NCI-H526 treated with DMSO at 0.1 percent for 48 hours (cell line): ENCODE measurements at places on chromosomes 7 and 10.

DNA sequence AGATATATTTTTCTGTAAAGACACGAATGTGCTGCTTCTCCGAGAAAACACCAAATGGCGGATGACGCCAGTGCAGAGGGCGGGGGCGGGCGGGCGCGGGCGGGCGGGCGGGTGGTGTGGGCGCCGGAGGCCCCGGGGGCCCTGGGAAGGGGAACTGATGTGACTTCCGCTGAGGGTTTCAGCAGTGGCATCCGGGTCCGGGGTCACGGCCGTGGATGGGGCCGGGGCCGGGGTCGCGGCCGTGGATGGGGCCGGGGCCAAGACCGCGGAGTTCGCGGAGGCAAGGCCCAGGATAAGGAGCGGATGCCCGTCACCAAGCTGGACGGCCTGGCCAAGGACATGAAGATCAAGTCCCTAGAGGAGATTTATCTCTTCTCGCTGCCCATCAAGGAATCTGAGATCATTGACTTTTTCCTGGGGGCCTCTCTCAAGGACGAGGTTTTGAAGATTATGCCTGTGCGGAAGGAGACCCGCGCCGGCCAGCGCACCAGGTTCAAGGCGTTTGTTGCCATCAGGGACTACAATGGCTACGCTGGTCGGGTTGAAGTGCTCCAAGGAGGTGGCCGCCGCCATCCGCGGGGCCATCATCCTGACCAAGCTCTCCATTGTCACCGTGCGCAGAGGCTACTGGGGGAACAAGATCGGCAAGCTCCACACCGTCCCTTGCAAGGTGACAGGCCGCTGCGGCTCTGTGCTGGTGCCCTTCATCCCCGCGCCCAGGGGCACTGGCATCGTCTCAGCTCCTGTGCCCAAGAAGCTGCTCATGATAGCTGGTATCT, 20.3 kb upstream of the IGF2BP3 start:
- DNase-seq: no peak

- no peak for DNase-seq
These were observed at the start of gene SORCS1 for GRCh38 chr10:107163881-107164861. TSS of gene SORCS1 (minus strand) at chr10:107164706.

DNA sequence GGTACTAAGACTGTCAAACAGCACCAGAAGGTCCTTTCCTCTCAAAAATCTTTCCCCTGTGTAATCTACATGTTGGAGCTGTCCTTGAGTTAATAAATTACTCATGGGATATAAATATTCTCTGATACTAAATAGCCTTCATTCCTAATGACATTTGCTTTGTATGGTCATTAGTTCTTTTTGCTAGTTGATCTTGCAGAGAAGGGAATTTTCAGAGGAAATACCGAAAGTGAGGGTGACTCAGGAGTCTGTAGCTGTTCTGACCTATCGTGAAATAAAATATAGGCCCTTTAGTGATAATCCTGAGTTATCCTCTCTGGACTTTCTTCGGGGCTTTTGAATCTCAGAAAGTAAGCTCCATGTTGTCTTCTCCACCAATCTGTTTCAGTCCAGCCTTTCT, 19.4 kb upstream of the CLDN12 start:
- DNase-seq: no peak

GRCh38 chr10:99958302-99958701, 51.4 kb downstream of the DNMBP start:
- DNase-seq: no peak

- DNase-seq: no peak
These were observed 49.2 kb upstream of the ZMIZ1 start for GRCh38 chr10:79019441-79020014.

DNA sequence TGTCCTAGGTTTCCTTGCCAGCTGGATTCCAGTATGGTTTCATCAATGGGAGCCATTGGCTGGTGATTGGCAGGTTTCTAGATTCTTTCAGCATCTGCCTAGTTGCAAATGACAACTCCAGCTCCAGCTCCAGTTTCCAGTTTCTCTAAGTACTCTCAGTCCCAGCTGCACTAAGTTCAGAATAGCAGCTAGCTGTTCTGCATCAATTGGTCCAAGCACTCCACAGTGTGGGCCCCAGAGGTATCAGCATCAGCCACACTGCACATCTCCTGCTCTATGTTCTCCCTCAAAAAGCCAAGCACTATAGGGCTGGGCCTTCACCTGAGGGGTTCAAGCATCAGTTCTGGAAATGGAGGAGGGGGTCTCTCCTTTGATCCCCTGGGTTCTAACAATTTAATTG, 143.4 kb downstream of the VPS50 start:
- DNase-seq: no peak

DNA sequence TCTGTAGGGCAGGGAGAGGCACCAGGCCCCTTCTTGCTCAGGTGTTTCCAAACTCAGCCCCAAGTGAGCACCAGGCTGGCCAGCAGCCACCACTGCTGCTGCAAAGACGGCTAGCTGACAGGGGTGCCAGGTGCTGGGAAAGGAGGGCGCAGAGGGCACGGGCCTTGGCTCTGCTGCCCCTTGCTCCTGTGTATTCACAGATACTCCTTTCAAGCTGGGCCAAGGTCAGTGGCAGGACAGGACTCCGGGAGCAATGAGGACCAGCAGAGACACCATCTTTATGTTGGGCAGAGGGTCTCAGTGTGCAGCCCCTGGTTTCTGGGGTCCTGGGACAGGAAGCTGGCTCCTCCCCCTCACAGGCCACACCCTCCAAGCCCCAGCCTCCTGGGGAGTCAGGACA, 110.1 kb downstream of the SMURF1 start:
- DNase-seq: no peak

DNA sequence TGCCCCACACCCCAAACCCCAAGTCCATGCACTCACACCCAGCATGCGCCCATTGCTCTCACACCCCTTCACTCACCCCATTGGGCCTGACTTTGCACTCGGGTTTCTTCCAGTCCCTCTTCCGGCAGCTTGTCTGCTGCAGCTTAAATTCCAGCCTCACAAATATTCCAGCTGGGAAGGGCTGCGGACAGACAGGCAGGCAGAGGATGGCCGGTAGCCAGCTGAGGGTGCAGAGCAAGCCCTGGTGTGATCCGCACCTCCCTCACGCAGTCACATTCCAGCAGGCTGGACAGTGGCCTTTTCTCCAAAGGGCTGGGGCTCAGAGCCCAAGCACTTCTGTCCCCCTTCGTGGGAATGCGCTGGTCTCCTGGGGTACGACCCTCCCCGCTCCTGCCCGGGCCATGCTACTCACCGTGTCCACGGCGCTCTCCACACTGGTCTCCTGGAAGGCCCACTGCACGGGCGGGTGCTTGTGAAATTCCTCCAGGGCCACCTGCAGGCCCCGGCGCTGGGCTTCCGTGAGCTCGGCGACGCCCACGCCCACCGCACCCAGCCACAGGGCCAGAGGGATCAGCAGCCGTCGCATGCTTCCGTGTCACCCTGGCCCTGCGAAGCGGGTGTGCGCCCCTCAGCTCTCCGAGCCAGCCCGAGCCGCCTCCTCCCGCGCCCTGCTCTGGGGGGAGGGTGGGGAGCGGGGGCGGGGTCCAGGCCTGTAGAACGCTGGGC, 1.2 kb downstream of the RARRES2 start:
- DNase-seq: no peak

GRCh38 chr10:45135443-45136198, 134.9 kb downstream of the ZNF22 start:
- DNase-seq: no peak

DNA sequence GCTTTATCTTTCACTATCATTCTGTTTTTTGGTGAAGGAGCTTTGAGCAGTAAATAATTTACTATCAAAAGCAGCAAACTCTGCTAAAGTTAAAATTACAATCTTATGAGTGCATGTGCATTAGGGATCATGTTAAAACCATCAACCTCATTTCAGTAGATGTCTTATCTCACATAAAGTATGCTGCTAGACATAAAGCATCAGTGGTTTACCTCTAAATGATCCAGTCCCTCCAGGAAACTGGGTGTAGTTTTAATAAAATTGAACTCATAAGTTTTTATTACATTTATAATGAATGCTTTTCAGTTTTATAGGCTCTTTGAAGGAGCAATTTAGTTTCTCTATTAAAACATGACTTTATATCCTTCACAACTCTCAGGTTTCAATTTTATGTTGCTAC, 108.7 kb downstream of the LRRN3 start:
- no peak for DNase-seq

GRCh38 chr7:131300572-131301466, 26.9 kb upstream of the MKLN1 start:
- DNase-seq: no peak

GRCh38 chr10:15821046-15821683, 39.1 kb downstream of the MINDY3 start:
- no peak for DNase-seq

DNA sequence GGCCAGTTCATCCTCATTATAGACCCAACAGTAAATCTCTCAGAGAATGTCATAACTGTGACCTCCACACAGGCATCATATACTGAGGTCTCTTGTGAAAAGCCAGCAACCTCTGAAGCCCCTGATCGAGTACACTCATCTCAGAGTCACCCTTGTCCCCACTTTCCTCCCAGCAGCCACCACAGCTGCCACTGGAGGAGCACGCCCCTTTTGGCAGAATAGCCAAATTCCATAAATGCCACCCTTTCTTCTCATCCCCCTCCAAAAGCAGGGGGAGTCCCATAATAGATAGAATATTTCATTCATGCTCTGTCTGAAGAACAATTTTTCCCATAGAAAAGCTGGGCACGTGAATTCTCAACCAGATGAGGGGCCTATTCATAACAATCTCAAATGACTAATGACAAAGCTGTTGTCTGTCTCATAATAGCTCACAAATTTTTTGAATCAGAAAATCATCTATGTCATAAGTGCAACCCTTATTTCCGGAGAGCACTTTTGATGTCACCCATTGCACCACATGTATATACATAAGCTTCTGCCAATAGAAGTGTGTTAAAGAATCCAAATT, 47.4 kb downstream of the SGMS1 start:
- no peak for DNase-seq

- DNase-seq: no peak
These were observed 20.9 kb upstream of the PPIA start for GRCh38 chr7:44775383-44776107.

GRCh38 chr10:132804785-132805426, 19.0 kb upstream of the NKX6-2 start:
- no peak for DNase-seq

GRCh38 chr10:78566284-78567111, 502.3 kb upstream of the ZMIZ1 start:
- DNase-seq: no peak

DNA sequence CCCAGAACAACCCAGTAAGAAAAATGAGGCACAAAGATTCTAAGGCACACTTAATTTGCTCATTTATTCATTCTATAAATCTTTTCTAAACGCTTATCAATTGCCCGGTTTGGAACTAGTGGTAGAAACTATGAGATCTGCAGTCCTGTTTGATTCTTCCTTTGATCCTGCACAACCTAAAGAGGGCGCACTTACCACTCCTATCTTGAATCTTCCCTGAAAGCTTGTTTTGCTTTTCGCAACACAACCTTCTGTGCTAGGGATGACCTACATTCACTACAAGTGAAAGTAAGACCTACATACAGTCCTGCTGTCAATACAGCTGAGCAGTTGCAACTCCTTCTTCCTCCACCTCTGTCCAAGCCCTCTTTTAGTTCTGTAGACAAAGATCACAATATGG, 12.6 kb upstream of the ARL4A start:
- no peak for DNase-seq

- DNase-seq: no peak
These were observed 20.4 kb downstream of the CCNY start for GRCh38 chr10:35356725-35357092.

DNA sequence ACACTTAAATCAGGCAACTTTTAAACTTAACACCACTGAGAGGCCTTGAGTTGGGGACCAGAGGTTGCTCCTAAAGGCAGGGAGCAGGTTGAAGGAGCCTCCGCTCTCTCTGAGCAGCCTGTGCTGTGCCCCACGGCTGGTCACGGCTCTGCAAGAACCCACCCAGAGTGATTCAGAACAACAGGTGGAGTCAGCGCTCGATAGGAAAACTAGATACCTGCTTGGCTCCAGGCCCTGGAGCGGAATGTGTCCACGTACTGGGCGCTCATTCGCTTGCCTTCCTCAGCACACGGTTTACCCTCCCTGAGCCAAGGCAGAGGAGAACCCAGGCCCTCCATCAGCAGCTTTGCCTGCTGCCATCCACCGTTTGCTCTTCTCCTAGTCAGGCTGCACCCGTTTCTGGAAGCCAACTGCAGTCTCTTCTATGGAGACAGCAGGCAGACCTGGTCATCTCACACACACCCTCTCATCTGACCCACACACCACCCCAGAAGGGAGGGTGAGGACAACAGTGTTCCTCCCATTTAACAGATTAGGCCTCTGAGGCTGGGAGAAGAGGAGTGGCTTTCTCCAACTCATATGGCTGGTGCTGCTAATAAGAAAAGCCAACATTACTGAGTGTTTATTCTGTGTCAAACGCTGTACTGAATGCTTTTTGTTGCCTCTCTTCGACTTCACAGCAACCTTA, 37.6 kb upstream of the PDCD4 start:
- DNase-seq: no peak

GRCh38 chr10:93342366-93342765, 139.8 kb downstream of the MYOF start:
- DNase-seq: no peak

DNA sequence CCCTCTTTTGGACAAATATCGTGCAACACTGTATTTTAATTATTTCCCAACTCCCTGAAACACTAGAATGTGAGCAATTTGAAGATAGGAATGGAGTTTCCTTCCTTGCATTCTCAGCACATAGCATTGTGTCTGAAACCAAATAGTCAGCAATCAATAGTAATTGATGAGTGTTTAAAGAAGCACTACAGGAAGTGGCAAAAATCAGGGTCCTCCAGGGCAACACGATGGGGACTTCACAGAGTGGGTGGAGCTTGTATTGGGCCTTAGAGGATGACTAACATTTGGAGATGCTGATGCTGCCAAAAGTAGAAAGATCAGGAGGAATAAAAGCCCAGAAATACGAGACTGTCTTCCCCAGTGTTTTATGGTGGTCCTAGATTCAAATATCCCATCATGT, 94.9 kb downstream of the NPSR1 start:
- DNase-seq: no peak

DNA sequence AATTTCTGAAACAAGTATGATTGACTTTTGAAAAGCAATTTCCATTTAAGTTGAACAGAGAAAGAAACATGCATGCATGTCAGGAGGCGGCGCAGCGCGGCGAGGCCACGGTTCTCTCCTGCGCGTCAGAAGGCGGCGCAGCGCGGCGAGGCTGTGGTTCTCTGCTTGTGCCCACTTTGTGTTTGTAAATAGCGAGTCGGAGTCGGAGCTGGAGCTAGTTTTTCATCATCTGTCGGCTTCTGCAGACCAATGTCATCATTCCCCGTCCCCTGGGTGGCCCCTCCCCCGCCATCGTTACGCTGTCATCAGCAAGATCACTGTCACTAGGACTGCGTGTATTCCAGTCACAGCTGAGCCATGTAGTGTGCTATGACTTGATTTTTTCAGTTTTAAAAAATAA, 49.2 kb downstream of the INPP5A start:
- no peak for DNase-seq
